ENCODE measurements at places on chromosomes 7 and 10.

- peak; percentile 17 for DNase-seq
Measured at GRCh38 chr7:31735991-31736982, 49.3 kb downstream of the PPP1R17 start.

DNA sequence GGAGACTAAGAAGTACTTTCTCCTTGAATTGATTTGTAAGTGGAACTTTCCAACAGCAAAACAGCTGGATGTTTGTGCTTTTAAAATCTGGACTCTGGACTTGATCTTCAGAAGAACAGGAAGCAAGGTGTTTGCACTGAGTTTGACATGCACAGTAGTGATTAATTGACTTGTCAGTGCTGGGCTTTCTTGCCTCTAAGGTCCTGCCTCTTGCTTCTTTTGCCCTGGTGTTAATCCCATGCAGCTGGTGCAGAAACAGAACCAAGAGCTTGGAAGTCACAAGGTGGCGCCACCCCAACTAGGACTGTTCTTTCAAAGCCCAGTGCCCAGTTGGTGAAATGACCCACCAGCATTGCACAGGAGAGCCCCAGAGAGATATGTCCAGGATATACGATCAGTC is 66.8 kb upstream of the SEPHS1 start:
- DNase-seq, result no peak

GRCh38 chr10:16886031-16886430 is 68.8 kb upstream of the RSU1 start:
- no peak for DNase-seq

DNA sequence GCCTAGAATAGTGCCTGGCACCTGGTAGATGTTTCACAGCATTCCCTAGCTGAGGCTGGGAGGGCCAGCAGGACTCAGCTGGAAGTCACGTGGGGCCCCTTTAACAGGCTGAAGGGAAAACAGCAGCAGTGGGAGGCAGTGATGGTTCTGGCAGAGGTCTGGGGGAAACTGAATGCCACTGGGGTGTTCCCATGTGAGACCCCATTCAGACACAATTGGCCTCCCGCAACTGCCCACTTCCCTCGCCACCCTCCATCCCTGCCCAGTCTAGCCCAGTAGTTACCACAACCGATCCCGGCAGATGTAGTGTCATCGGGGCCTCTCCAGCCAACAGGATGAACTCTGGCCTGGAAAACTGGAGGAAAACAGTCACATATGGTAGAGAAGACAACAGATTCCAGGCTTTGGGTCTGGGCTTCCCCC is 38.3 kb downstream of the FRMPD2 start:
- DNase-seq, result no peak

DNA sequence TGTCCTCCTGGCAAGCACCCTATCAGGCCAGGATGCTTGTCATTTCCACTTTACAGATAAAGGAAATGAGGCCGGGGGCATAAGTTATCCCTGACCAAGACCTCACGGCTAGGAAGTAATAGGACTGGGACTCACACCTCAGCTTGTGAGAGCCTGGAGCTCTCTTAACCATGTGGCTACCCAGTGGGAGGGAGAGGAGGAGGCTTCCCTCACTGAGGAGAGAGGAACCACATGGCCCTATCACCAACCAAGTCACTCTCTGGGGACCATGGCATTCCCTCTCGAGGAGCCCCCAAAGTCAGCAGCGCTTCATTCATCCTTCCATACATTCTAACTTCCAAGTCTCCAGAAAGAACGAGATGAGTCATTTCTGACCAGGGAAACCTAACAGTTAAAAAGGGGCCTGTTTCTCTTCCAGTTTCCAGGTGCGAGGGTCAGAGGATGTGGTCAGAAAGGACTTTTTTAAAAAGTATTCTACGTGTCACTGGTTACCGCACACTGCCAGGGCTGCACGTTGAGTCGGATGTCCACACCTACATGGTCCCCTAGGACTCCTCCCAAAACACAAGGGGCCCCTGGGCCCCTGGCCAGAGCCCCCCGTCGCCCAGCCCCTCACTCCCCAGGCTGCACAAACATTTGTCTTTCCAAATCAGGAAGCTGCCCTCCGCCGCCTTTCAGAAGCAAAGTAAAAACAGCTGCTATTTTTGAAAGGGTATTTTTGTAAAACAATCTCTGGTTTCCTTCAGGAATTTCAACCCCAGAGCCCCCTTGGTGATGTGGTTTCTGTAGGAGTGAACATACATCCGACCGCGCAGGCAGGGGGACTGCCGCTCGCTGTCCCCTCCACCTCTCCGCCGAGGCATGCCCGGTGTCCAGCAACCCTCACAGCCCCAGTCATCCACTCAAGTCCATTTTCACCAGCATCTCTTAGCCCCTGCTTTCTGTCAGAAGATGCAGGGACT is 128.2 kb upstream of the CHST15 start:
- no peak for DNase-seq

- DNase-seq, result no peak
Measured at GRCh38 chr7:73437621-73438416, 4.2 kb downstream of the FZD9 start.

DNA sequence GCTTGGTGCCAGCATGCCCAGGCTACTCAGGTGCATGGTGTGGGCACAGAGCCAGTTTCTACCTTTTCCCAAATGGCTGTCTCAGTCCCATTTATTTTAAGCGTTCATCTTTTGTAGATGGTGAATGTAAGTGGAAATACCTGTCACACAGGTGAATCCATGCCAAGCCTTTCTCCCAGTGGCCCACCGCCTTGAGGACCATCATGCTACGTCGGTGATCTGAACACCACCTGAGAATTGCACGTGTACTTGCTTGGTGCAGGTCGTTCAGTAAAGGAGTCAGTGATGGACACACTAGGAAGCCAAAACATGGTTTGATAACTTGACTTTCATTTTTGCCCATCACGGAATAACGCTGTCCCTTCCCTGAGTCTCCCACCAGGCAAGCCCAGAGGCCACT is 666.7 kb upstream of the FOXK1 start:
- no peak for DNase-seq

DNA sequence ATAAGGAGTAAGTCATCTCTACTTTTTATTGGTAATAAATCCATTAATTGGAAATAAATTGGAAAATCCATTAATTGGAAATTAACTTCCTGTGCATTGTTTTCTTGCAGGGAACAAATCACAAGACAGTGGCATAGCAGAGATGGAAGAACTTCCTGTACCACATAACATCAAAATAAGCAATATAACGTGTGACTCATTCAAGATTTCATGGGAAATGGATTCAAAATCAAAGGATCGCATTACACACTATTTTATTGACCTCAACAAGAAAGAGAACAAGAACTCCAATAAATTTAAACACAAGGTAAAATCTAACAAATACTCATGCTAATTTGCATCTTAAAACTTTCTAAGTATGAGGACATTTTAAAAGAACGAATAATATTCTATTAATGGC is 57.8 kb downstream of the PHYHIPL start:
- no peak for DNase-seq

DNA sequence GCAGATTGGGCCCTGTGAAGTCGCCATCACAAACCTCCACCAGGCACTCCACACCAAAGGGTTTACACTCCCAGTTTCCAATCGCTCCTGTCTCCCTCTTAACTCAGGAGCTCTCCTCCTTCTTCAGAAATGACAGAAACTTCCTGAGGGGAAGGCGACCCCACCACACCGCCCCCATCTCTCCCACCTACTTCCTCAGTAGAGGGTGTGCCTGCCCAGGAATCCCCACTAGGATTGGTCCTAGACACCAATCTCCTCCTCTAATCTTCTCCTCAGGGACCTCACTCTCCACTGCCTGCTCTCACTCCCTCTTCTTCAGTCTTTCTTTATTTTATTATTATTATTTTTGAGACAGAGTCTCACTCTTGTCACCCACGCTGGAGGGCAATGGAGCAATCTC is 5.9 kb upstream of the INSIG1 start:
- no peak for DNase-seq

DNA sequence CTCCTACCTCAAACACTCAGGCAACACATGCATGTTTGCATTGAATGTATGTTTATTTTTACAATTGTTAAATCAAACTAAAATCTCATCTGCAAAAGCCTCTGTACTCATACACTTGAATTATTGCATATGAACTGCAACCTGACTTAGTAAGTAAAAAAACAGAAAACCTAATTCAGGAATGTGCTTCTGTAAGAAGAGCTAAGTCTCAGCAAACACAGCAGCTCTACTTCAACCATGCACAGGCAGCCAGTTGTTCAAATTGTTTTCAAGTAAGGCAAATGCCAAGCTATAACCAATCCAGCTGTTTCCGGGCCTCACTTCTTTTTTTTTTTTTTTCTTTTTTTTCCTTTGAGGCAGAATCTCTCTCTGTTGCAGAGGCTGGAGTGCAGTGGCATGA is 93.5 kb upstream of the MALRD1 start:
- no peak for DNase-seq

- no peak for DNase-seq
Measured at GRCh38 chr10:46215426-46215825, 71.4 kb upstream of the ANTXRL start.

- no peak for DNase-seq
Measured at GRCh38 chr10:26509307-26509706, 71.2 kb downstream of the APBB1IP start.

DNA sequence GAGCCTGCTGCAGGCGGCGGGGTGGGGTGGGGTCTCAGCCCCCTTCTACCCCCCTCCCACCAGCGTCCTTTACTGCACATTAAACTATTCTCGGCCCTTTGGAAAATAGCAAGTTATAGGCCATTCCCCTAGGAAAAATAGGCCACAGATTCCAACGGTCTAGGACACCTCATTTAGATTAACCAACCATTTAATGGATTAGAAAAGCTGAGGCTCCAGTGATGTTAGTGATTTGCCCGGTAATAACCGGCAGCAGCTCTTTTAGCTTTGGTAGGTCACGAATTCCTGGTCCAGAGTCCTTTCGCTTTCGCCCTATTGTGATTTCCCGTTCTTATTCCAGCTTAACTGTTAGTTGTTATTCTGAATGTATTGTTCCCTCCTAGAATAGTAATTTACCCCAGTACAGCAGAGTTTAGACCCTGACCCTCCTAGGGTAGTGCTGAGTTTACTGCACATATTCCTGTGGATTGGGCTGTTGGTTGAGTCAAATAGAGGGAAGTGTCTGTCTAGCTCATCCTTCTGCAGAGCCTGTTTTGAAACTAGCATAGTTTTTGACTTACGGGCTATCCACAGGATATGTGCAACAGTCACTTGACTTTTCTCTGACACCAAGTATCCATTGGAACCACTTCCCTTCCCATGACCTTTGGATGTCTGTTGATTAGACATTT is 754 bp downstream of the GSTO1 start:
- DNase-seq, result no peak

DNA sequence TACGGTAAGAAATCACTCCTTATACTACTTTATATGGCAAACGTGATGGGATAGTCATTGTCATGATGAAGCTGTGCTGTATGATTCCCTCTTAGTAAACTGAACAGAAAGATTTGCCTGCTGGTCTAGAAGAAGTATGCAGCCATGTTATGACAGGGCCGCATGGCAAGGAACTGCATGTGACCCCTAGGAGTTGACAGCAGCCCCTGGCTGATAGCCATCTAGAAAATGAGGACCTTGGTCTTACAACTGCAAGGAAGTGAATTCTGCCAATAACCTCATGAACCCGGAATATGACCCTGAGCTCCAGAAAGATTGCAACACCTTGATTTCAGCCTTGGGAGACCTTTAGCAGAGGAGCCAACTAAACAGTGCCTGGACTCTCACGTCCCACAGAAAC is 193.3 kb downstream of the SEMA3E start:
- DNase-seq, result no peak

GRCh38 chr7:104814126-104814525 is 199.9 kb upstream of the KMT2E start:
- DNase-seq, result peak; percentile 32

DNA sequence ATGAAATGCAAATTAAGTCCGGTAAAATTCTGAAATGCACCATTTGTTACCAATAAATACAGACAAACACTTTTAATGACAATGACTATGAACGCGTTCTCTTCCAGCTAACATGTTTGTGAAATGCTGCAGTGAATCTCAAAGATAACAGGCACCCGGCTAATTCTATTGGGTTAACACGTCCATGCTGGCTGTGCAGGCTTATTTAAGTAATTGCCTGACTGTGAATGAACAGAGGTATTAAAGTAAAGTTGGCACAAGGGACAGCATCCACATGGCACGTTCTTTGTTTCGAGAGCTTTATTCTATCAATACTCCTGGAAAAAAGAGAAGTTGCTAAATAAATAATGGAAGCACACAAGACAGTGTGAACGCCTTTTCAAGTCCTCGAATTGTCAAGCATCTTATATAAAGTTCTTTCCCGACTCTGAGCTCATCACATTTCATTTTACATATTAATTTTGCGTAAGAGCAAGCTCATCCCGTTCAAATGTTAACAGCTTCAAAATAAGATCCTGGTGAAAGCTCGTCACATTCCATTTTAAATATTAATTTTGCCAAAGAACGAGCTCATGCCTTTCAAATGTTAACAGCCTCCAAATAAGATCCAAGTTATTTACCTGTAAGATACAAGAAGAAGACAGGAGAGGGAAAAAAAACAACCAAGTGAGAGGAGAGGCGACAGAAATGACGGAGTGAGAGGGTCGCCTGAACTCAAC is 111.3 kb upstream of the RHEB start:
- DNase-seq, result no peak

DNA sequence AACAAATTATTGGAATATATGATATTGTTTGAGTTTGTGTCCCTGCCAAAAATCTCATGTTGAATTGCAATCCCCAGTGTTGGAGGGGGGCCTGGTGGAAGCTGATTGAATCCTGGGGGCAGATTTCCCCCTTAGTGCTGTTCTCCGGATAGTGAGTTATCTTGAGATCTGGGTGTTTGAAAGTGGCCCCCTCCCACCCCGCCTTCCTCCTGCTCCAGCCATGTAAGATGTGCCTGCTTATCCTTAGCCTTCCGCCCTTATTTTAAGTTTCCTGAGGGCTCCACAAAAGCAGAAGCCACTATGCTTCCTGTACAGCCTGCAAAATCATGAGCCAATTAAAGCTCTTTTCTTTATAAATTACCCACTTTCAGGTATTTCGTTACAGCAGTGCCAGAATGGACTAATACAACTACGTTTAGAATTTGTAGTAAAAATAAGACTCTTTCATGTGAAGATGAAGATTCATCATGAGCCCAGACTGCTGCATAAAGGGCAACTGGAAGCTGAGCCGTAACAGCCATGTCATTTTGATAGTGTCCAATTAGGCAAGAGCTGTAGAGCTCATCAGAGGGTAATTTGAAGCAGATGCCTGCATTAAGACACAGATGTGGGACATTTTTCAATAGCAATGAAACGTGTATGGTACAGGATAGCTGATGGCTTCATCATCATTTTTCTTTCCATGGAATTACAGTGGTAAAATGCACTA is 1007.2 kb downstream of the REEP3 start:
- DNase-seq, result no peak

DNA sequence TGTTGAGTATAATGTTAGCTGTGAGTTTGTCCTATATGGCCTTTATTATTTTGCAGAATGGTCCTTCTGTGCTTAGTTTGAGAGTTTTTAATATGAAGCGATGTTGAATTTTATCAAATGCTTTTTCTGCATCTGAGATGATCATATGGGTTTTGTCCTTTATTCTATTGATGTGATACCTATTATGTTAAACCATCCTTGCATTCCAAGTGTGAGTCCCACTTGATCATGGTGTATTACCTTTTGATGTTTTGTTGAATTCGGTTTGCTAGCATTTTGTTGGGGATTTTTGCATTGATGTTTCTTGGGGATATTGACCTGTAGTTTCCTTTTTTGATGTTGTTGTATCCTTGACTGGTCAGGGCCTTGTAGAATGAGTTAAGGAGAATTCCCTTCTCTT is 166.4 kb downstream of the MLLT10 start:
- no peak for DNase-seq

- no peak for DNase-seq
Measured at GRCh38 chr10:59825932-59826331, 72.7 kb upstream of the MRLN start.

Data from caudate nucleus (tissue), 63 donors.